ENCODE measurements at places on chromosomes 16 and 17. TPM values are rescaled to one million over a fixed set of nuclear protein-coding genes. Genes with fewer than 3 reads are reported as not detected.
A peak's percentile ranks its signal among the peaks of the same experiment; 100 is the strongest.

The C16orf89 gene
- total RNA-seq = not detected

GRCh38 chr17:53166731-53167130, 656.0 kb upstream of the KIF2B start:
- no peak for DNase-seq
- no peaks in the 10 kb centered on the region for H3K27me3 ChIP-seq
- no peaks in the 10 kb centered on the region for H3K4me1 ChIP-seq
- H3K36me3 ChIP-seq = no peaks in the 10 kb centered on the region
- H3K27ac ChIP-seq = no peak overlapping the region

The APRT gene
- 120 TPM for total RNA-seq

The NPB gene
- not detected for total RNA-seq

DNA sequence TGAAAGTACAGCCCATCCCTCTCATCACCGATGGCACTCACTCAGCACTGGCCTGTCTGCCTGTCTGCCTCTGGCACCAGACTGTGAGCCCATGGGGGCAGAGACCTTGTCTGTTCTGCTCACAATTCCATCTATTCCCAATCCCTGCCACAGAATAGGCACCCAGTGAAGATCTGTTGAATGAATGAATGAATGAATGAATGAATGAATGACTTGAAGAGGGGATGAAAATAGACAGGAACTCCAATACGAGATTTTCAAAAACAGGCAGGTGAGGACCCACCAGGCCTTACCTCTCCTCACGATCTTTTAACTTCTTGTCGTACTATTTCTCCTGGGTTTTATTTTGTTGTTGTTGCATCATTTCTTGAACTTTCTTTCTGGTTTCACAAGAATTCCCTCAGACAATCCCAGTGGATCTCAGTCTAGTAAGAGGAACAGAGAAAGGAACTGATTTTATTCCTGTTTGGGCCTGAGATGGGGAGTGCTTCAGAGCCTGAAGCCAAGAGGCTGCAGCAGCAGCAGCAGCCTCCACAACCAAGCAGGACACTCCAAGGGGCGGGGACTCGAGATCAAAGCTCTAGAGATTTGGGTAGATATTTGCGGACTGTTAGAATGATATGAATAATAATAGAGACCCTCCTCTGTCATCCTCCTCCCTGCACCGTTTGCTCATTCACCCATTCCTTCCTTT, 17.7 kb downstream of the KRT9 start:
- H3K27me3 ChIP-seq = no peaks in the 10 kb centered on the region
- H3K36me3 ChIP-seq = no peaks in the 10 kb centered on the region
- no peak overlapping the region for H3K27ac ChIP-seq
- H3K4me3 ChIP-seq = no peak overlapping the region
- no peaks in the 10 kb centered on the region for H3K4me1 ChIP-seq

The NPW gene
- total RNA-seq = 7.1 TPM

GRCh38 chr16:68866933-68867332, 23.6 kb downstream of the TANGO6 start:
- H3K4me3 ChIP-seq = no peak overlapping the region
- H3K27me3 ChIP-seq = no peaks in the 10 kb centered on the region
- no peak for DNase-seq
- H3K4me1 ChIP-seq = no peaks in the 10 kb centered on the region
- H3K27ac ChIP-seq = no peak overlapping the region
- H3K36me3 ChIP-seq = peaks cover 13% of the 10 kb centered on the region

- peak; percentile 91 for DNase-seq
- H3K4me3 ChIP-seq = peak within 1 kb of the TSS; percentile 99
- H3K27ac ChIP-seq = peak within 1 kb of the TSS; percentile 57
- H3K27me3 ChIP-seq = no peaks in the 10 kb centered on the region
- H3K36me3 ChIP-seq = no peaks in the 10 kb centered on the region
- peaks cover 14% of the 10 kb centered on the region for H3K4me1 ChIP-seq
Observed at GRCh38 chr17:2029911-2030778, at the start of gene DPH1. Gene DPH1 (plus strand): TSS chr17:2030153. CDS start chr17:2030170, 17 bp downstream.

GRCh38 chr17:82794781-82795482, 43.1 kb downstream of the TBCD start:
- H3K36me3 ChIP-seq = peaks cover 4% of the 10 kb centered on the region
- no peaks in the 10 kb centered on the region for H3K27me3 ChIP-seq
- no peak for DNase-seq
- H3K4me1 ChIP-seq = no peaks in the 10 kb centered on the region

DNA sequence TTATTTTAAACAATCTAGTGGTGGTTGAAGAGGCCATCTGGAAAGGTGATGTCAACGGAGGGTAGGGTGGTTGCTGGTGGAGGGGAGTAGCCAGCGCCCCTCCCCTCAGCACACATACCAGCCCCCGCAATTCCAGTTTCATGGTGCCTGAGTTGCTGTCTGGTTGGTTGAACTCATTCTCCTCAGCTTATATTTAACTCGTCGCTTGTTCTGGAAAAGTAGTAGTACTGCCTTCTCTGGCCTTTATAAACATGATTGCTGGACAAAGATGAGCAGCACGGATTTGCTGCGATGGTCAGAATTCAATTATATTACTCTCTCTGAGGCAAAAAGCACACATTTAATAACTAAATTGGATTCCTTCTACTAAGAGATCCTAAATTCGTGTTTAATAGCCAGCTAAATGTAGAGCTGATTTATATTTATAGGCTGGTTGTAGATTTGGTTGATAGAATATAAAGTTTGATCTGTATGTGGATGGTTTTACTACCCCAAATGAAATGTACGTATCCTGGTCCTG, 238.0 kb upstream of the TBX2 start:
- no peak overlapping the region for H3K4me3 ChIP-seq
- no peak for DNase-seq
- H3K36me3 ChIP-seq = no peaks in the 10 kb centered on the region
- H3K27ac ChIP-seq = no peak overlapping the region
- H3K27me3 ChIP-seq = no peaks in the 10 kb centered on the region

DNA sequence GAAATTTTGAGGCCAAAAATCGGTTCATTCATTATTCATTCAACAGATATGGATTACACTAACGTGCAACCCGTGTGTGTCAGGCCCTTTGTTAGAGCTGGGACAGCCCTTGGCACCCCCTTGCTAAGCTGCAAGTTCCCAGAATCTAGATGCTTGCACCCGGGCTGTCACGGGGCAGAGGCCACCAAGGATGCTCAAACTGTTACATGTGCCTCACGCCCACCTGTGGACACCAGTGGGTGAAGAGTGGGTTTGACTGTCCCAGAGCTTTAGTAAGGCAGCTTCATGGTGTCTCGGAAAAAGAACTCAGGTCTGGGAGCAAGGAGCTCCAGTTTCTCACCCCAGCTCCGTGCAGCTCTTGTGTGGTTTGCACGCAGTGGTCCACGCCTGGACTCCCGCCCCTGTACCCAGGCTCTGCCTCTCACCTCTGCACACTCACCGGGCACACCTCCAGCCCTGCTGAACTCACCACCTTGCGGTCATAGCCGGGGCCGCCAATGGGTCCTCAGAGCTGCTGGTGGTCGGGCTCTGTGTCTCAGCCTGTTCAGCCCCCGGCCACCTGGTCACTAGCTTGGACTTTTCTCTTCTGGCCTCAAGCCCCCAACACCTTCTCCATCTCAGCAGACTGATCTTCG, 53.7 kb upstream of the CACNG4 start:
- H3K4me1 ChIP-seq = no peaks in the 10 kb centered on the region
- no peak overlapping the region for H3K4me3 ChIP-seq
- no peak for DNase-seq
- no peaks in the 10 kb centered on the region for H3K36me3 ChIP-seq

GRCh38 chr17:50922107-50922506, 56.0 kb upstream of the TOB1 start:
- DNase-seq = no peak
- H3K36me3 ChIP-seq = no peaks in the 10 kb centered on the region
- H3K4me1 ChIP-seq = peaks cover 25% of the 10 kb centered on the region
- no peak overlapping the region for H3K4me3 ChIP-seq
- H3K27me3 ChIP-seq = no peaks in the 10 kb centered on the region

The HSD3B7 gene
- 69.4 TPM for total RNA-seq

Data from right lobe of liver (tissue), 6 donors.